ENCODE measurements at places on chromosomes 1 and 21.

- DNase-seq, result no peak
These were observed 74.9 kb downstream of the RRAGC start for GRCh38 chr1:38784452-38785284.

GRCh38 chr1:51344602-51345299, 14.4 kb upstream of the TTC39A start:
- DNase-seq, result no peak

GRCh38 chr1:38179483-38179882, 132.9 kb upstream of the POU3F1 start:
- no peak for DNase-seq

- no peak for DNase-seq
These were observed 59.4 kb upstream of the NEK2 start for GRCh38 chr1:211734791-211735190.

DNA sequence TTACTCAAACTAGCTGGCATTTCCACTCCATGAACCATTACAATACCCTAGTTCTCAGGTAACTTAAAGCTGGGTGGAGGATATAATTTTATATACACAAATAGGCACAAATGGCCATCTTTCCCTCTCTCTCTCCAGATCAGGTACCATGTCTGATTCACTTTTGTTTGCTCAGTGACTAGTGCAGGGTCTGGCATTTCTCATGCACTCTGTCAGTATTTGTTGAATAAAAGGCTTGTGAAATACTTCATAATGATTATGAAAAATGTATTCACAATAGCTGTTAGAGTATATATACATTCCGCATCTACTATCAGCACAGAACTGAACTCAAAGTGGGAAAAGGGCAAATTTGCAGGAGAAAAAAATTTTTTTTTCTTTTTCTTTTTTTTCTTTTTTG, 510.2 kb upstream of the USP24 start:
- DNase-seq, result no peak

DNA sequence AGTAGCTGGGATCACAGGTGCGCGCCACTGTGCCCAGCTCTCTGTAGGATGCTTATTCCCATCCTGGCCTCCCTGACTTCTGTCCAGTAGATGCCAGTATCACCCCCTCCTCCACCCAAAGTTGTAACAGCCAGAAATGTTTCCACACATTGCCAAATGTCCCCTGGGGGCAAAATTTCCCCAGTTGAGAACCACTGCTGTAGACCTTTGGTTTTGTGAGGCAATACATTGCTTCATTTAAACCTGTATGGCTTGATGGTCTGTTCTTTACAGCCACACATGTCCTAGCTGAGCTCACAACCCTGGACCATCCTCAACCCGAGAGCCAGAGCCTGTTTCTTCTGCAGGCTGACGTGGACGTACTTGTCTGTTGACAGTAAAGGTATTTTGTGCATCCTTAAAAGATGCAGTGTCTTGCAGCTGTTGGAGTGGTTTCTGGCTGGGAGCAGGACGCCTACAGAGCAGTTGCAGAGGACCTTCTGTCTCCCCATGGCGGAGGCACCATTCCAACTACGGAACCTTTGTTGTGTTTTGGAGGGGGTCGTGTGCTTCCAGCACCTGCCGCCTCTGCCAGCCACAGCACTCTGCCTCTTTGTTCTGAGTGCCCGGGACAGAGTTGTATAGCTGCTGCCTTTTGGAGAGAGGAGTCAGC, 26.6 kb downstream of the DOP1B start:
- no peak for DNase-seq

DNA sequence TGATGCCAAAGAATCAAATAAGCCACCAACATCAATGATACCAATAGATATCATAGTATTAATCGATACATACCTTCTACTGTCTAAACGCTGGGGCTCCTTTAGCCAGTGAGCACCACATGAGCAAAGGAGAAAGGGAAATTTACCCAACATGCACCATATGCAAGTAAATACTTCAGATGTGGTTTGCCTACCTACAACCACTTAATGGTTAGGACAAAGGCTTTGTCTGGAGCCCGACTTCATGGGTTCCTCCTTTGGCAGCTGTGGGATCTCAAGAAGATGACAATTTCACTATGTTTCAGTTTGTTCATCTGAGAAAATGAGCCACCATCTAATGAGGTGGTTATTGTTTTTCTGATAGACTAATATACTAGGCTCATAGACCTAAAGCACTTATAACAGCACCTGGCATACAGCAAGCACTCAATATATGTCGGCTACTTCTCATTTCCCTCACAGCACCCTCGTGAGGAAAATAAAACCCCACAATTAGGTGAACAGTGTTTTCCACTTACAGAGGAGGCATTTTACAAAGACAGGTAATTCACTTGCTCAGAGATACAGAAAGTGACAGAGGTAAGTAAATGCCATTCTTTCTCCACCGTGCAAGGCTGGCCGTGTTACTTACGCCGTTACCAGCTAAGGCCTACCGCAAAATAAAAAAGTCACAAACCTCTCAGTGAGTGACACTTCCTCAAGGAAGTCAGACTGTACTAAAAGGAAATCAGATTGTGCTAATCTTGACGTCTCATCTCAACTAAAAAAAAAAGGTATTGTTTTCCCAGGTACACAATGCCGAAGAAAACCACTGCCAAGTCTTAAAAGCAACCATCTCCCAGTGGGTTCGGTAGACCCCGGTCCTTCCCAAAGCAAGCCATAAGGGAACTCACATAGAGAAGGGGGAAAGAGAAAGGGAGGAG, 1.6 kb downstream of the TTC13 start:
- DNase-seq, result peak; percentile 13

- no peak for DNase-seq
These were observed 77.7 kb downstream of the ODF2L start for GRCh38 chr1:86318436-86318835.
